GM20000 (cell line): ENCODE measurements at places on chromosomes 13 and 19.

DNA sequence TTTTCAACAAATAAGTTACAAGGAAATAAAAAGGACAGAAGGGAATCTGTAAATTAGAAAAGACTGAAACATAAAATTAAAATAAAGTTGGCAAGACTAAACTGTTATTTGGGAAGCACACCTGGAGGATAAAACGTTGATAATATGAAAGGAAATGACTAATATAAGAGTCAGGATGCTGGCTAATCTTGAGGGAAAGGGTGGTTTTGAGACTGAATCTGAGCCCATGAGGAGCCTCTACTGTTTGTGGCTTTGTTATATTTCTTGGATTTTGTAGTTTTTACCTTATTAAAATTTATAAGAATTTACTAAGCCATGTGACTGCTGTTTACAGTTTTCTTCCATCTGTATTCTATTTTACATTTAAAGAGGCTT lies 718.0 kb upstream of the SPRY2 start:
- DNase-seq = no peak

- no peak for DNase-seq
Measured at GRCh38 chr19:29562299-29563297, 36.8 kb downstream of the VSTM2B start.

GRCh38 chr13:39047560-39047959 lies 9.3 kb downstream of the NHLRC3 start:
- no peak for DNase-seq

DNA sequence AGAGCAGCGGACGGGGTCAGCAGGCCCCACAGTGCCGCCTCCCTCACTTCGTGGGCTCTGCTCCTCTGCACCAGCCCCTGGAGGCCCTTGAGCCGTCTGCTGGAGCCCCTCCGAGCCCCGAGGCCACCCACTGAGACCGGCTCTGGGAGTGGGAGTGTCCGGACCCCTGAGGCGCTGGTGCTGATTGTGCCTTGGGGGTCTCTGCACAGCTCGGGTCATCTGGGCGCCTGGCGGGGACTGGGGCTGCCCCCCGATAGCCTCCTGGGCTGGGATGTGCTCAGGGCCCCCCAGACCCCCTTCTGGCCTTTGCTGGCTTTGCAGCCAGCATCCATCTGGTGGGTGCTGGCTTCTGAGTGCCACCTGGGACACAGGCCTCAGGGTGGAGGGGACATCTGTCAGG lies 15.4 kb downstream of the CBARP start:
- no peak for DNase-seq

GRCh38 chr13:75910591-75910990 lies 274.5 kb downstream of the LMO7 start:
- DNase-seq = no peak
